ENCODE measurements at places on chromosomes 12 and 14. TPM values are rescaled to one million over a fixed set of nuclear protein-coding genes. Genes with fewer than 3 reads are reported as not detected.

The NTN4 gene
- 31.8 TPM for polyA plus RNA-seq

The TPI1 gene
- polyA plus RNA-seq: 1,617 TPM

The TDRD9 gene
- 0.28 TPM for polyA plus RNA-seq

The HCAR1 gene
- 0.43 TPM for polyA plus RNA-seq

The LRCOL1 gene
- polyA plus RNA-seq: not detected

The LAG3 gene
- polyA plus RNA-seq: 0.09 TPM

The ADCY4 gene
- polyA plus RNA-seq: 0.43 TPM

The GPR84 gene
- polyA plus RNA-seq: 0.03 TPM

The TAS2R43 gene
- polyA plus RNA-seq: not detected

The PRB2 gene
- not detected for polyA plus RNA-seq

The RNASE4 gene
- 43.9 TPM for polyA plus RNA-seq

The PPFIBP1 gene
- polyA plus RNA-seq: 46.8 TPM

The CMKLR1 gene
- 0.82 TPM for polyA plus RNA-seq

The TEX52 gene
- not detected for polyA plus RNA-seq

The SYCP3 gene
- polyA plus RNA-seq: not detected

The ITFG2 gene
- polyA plus RNA-seq: 17.5 TPM

The ART4 gene
- not detected for polyA plus RNA-seq

The EFS gene
- 2.0 TPM for polyA plus RNA-seq

The P2RX7 gene
- 2.7 TPM for polyA plus RNA-seq

The LGR5 gene
- not detected for polyA plus RNA-seq

The GDF3 gene
- polyA plus RNA-seq: not detected

The E2F7 gene
- polyA plus RNA-seq: 3.6 TPM

The ADAMTS20 gene
- polyA plus RNA-seq: not detected

The KRT79 gene
- polyA plus RNA-seq: not detected

The NUAK1 gene
- polyA plus RNA-seq: 4.6 TPM

The FOXM1 gene
- polyA plus RNA-seq: 71.3 TPM

The ACOT4 gene
- 0.17 TPM for polyA plus RNA-seq

The CMA1 gene
- polyA plus RNA-seq: not detected

The RFX4 gene
- not detected for polyA plus RNA-seq

The TTC8 gene
- 44.2 TPM for polyA plus RNA-seq

The KRT85 gene
- not detected for polyA plus RNA-seq

The ABCC9 gene
- 31.1 TPM for polyA plus RNA-seq

The PYGL gene
- 37.8 TPM for polyA plus RNA-seq

The LHX5 gene
- polyA plus RNA-seq: not detected

The NEUROD4 gene
- not detected for polyA plus RNA-seq

The NFE2 gene
- 0.34 TPM for polyA plus RNA-seq

The REP15 gene
- polyA plus RNA-seq: 0.95 TPM

The TOMM20L gene
- polyA plus RNA-seq: not detected

The CACNA2D4 gene
- 0.47 TPM for polyA plus RNA-seq

The CEBPE gene
- polyA plus RNA-seq: not detected

The L2HGDH gene
- 3.0 TPM for polyA plus RNA-seq

The TBK1 gene
- polyA plus RNA-seq: 20.0 TPM

The GUCY2C gene
- polyA plus RNA-seq: 0.02 TPM

The GDF11 gene
- 11.1 TPM for polyA plus RNA-seq

The C12orf60 gene
- polyA plus RNA-seq: 1.1 TPM

The CAPZA3 gene
- polyA plus RNA-seq: not detected

The PIWIL1 gene
- polyA plus RNA-seq: not detected

The EXOC3L4 gene
- polyA plus RNA-seq: 0.39 TPM

The TC2N gene
- 0.09 TPM for polyA plus RNA-seq

The RTL1 gene
- polyA plus RNA-seq: not detected

The ADGRD1 gene
- polyA plus RNA-seq: 6.9 TPM

The RPGRIP1 gene
- 0.32 TPM for polyA plus RNA-seq

The PTHLH gene
- 1.1 TPM for polyA plus RNA-seq

The ARG2 gene
- polyA plus RNA-seq: 3.2 TPM

The SINHCAF gene
- polyA plus RNA-seq: 16.4 TPM

The PMCH gene
- polyA plus RNA-seq: not detected

The NKX2-1 gene
- polyA plus RNA-seq: not detected

The TMEM117 gene
- polyA plus RNA-seq: 4.8 TPM

The SLC6A13 gene
- not detected for polyA plus RNA-seq

The KRT6A gene
- polyA plus RNA-seq: 0.32 TPM
